ENCODE measurements at places on chromosomes 5 and 9.

GRCh38 chr5:168282120-168282519 is 9.3 kb upstream of the WWC1 start:
- DNase-seq: no peak

- no peak for DNase-seq
Measured at GRCh38 chr9:131447148-131447547, 53.3 kb downstream of the PRRC2B start.

DNA sequence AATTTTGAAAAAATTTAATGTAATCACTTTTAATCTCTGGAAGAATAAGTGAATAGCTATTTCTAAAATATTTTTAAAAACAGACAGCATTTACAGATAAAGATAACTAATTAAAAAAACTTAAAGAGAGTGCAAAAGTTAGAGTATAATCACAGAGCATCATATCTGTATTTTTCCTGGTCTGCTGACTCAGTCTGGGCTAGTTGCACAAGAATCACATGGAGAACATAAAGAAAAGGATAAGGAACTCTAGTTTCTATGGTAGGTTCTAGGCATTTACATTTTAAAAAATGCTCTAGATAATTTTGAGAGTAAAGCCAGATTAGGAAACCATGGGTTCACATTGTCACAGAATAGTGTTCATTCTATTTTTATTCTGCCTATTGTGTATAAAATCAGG is 347.4 kb downstream of the PSAT1 start:
- DNase-seq: no peak

GRCh38 chr5:34742061-34742460 is 85.9 kb downstream of the RAI14 start:
- DNase-seq: no peak

GRCh38 chr5:50889790-50890189 is 223.4 kb downstream of the PARP8 start:
- DNase-seq: no peak

DNA sequence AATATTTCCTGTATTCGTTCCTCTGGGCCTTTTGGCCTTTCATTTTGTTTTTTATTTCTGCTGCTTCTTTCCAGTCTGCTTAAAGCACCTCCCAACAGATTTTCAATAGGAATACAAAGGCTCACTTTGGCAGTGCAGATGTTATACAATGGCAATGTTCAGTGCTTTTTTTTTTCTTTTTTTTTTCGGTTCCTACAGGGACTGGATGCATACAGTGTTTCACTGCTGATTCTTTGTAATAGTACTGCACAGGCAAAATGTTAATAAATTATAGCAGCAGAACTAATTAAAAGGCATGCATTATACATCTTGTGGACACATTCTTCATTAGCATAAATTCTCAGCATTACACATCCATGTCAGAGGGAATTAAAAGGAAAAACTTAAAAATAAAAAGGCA is 356.6 kb upstream of the C9orf72 start:
- DNase-seq: no peak

GRCh38 chr5:146048994-146049703 is 56.2 kb downstream of the PLAC8L1 start:
- no peak for DNase-seq

DNA sequence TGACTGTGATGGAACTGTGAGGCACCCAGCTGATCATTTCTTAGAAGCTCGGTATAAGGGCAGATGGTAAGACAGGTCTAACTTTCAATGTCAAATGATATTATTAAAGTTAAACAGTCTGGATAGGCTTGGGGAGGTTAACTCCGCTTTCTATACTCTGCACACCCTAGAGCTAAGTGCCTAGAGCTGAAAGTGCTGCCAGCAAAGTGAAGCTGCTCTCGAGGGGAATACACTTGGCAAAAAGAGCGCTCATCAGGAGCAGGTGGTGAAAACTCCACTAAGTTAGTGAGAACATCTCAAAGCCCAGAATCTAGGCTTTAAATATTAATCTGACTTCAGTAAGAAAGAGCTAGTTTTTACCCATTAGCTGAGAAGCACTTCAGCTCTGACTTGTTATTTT is 349.6 kb upstream of the SLC30A5 start:
- no peak for DNase-seq

DNA sequence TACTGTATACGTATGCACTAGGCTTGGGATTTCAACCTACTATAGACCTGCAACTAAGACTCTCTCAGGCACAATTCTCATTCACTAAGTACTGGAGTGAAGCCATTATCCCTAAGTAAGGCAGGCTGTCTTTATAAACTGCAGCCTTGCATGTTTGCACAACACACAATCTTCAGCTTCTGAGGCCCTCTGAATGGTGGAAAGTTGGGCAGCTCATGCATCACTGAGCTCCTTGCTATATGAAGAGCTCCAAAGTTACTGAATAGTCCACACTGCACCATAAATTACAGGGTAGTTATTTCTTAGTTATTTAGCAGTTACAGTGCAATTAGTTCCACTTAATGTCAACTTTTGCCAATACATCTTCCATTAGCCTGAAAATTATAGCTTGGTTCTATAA is 384.6 kb downstream of the BRINP1 start:
- no peak for DNase-seq

DNA sequence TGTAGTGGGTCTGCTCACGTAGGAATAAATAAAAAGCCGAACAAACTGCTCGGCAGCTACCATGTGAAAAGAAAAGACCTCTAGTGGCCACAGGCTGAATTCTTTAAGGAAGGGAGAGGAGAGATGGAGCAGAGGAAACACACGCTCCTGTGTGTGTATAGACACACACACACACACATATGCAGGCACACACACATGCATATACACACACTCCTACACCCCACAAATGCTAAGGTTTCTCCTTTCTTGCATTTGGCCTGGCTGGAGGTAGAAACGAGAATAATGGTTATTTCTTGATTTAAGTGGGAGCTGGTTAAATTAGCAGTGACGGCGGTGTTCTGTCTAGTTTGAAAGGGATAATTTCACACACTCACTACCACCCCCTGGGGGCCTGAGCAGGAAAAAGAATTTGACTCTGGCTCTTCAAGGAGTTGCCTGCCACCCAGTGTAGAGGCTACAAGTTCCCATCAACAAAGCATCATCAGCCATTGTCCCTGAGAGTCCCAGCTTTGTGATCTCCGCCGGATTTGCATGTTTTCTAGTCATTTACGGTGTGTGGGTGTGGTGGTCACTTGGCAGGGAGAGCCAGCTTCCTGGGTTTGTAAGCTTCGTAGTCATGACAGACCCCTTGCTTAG is at the start of gene INSYN2B:
TSS of gene INSYN2B (minus strand) at position 78 of the 636 bp plus-strand sequence. CDS start 96,597 bp downstream, outside the sequence.
- DNase-seq: no peak

GRCh38 chr5:83564069-83564749 is 92.7 kb downstream of the VCAN start:
- DNase-seq: no peak

GRCh38 chr5:6712142-6712576 is 1.1 kb upstream of the TENT4A start:
- DNase-seq: peak; percentile 18

- no peak for DNase-seq
Measured at GRCh38 chr5:158553195-158553961, 546.3 kb downstream of the EBF1 start.

DNA sequence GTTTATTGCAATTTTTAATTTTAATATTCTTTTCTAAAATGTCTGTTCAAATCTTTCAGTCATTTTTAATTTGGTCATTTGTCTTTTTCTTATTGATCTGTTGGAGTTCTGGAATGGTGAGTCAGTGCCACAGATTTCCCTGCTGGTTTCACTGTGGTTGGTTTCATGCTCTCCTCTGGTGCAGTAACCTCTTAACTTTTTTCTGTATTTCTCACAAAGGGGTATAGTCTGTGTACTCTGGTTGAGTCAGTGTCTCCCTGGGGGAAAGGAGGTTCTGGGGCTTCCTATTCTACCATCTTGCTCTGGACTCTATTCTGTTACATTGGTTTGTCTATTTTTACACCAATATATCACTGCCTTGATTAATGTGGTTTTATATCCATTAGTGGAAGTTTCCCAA is 178.8 kb downstream of the CSNK1G3 start:
- no peak for DNase-seq

GRCh38 chr9:111904026-111904425 is 7.4 kb downstream of the UGCG start:
- no peak for DNase-seq

DNA sequence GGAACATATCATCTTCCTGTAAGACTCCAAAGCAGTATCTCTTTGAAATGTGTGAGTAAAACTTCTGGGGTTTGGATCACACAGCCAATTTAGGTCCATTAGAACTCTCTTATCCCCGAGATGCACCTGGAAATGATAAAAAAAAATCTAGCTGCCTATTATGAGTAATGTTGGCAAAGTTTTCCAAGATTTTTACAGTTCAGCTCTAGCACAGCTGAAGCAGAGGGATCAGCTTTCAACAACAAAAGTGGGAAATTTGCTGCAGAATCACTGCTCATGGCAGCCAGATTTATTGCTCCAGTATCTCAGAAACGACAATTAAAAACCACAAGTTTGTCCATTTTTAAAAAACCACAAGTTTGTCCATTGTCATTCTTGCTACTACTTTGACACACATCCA is 292.2 kb downstream of the IRX2 start:
- DNase-seq: no peak

DNA sequence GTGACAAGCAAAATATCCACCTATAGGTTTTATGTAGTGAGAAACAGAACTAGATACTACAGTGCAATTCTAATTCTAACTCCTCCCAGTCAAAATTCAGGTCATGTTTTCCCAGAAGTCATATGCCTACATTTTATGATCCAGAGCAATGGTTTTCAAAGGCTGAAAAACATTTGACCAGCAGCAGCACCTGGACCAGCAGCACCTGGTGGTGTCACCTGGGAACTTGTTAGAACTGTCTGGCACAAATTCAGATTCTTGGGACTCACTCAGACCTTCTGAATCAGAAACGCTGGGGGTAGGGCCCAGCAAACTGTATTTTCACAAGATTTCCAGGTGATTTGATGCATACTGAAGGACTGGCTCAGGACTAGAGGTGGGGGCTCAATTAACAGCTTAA is 367.7 kb upstream of the RFX3 start:
- no peak for DNase-seq

DNA sequence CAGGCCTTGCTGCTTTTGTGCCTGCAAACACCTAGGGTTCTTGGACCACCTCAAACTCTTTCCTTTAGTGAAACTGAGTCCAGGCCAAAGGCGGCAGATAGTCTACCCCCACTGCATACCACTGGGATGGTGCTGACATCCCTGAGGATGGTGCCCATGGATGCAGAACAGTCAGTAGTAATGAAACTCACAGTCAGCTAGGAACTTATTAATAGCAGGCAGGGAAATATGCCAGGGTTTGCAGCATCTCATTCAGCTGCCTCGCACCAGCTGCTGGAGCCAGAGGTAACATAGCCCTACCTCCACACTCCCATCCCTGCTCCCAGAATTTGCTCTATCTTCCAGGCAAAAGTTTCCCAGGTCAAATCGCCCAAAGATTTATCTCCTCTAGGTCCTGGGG is 189.1 kb downstream of the SREK1 start:
- DNase-seq: no peak

DNA sequence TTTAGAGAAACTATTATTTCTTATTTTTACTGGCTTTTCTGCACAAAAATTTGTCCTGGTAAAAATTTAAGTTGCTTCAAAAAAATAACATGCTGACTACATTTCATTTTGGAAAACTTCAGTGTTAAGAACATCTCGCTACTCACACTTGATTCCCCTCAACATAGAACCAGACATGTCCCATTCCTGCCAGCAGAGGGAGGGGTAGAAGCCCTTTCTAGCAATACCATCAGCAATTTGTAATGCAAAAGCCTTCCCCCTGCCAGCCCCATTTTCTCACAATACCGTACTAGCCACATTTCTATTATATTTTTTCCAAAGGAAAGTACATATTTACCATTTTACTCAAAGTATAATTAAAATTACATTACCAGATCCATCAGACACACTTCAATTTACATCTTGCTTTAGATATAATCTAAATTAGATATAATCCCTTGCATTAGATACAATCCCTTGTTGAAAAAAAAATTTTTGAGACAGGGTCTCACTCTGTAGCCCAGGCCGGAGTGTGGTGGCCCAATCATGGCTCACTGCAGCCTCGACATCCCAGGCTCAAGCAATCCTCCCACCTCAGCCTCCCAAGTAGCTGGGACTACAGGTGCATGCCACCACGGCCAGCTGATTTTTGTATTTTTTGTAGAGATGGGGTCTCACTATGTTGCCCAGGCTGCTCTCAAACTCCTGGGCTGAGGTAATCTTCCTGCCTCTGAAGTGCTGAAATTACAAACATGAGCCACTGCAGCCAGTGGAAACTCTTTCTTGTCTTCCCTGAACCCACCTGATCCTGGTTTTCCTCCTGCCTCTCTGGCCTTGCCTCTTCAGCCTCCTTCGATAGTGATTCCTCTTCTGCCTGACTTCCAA is 39.6 kb upstream of the IDNK start:
- peak; percentile 3 for DNase-seq

DNA sequence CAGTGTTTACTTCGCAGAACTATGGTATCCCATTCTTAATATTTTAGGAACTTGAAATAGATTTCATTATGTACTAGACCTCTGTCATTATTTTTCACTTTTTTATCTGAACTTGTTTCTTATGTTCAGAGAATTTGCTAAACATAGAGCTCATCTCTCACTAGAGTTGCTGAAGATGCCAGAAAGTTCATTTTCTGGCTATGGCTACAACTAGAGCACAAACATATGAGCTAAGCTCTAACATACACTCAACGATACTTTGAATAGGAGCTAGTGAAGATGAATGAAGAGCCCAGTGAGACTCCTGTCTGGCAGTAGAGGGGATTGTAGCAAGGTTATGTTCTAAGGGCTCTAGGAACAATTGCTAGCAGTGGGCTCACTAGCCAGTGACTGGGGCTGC is 582.2 kb downstream of the KIF4B start:
- DNase-seq: no peak

GRCh38 chr9:10366171-10366779 is 246.5 kb downstream of the PTPRD start:
- no peak for DNase-seq

DNA sequence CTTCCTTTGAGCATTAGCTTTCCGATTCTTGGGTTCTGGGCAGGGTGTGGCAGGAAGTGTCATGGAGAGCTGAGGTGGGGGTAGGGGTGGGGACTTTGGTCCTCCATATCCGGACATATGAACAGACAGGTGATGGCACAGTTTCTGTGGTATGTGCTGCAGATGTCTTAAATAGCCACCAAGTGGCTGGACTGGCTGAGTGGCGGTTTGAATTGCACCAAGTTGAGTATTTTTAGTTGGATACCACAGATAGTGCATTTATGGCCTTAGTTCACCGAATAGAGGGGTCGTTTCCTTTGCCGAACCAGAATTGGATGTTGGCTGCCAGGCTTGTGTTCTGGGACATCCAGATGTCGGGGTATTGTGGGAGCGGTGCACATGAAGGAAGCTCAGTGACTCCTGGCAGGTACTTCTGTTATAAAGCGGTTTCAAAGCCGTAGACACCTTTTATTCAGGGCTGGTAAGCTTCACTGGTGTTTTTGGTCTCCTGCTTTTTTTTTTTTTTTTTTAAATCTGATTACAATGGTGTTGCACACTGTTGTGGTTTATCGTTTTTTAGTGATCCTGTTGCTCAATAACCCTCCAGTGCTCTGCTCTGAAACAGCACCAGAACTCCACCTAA is 15.1 kb upstream of the TNFAIP8 start:
- no peak for DNase-seq

DNA sequence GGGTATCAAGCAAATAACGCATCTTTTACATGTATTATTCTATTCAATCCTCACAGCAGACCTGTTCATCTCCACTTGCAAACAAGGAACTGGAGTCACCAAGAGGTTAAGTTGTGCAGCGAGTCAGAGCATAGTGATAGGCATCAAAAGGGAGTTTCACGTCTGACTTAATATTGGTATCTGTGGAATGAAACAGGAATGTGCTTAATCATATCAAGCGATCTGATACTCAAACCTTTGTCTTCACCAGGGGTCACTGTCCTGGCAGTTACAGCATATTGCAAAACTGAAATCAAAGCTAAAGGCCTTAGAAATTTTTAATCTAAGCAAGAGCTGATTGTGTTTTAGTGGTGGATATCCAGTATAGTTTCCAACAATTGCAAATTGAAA is 271.6 kb downstream of the PLK2 start:
- DNase-seq: no peak

Data from activated gamma-delta T cell treated with anti-CD3 and anti-CD28 coated beads, Interleukin-2, amount 50 U/mL, for 16 hours (primary cell).